ENCODE measurements at places on chromosomes 5 and 9. TPM values are rescaled to one million over a fixed set of nuclear protein-coding genes. Genes with fewer than 3 reads are reported as not detected.

The TRIM36 gene
- total RNA-seq, result 0.66 TPM

The CNTLN gene
- total RNA-seq, result 19.9 TPM

GRCh38 chr5:68254810-68255209 is 39.3 kb downstream of the PIK3R1 start:
- no peak overlapping the region for H3K4me3 ChIP-seq
- H3K4me1 ChIP-seq, result peaks cover 99% of the 10 kb centered on the region
- H3K27me3 ChIP-seq, result no peaks in the 10 kb centered on the region
- no peaks in the 10 kb centered on the region for H3K36me3 ChIP-seq
- H3K27ac ChIP-seq, result peak overlapping the region; percentile 67

DNA sequence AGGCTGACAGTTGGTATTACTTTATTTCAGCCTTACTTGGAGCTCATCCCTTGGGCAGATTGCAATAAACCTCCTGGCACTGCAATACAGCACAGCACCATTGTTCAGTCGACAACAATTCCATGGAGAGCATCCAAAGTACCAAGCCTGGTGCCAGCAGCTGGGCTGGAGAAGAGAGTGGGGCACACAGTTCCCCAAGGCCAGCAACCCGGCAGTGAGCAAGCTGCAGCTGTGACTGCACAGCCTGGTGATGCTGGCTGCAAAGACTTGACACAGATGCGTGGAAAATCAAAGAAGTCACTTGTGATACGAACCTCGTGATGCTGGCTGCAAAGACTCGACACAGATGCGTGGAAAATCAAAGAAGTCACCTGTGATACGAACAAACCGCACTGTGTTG is 125.4 kb downstream of the ATPSCKMT start:
- no peaks in the 10 kb centered on the region for H3K36me3 ChIP-seq
- peaks cover 5% of the 10 kb centered on the region for H3K4me1 ChIP-seq
- DNase-seq, result peak; percentile 81
- peak overlapping the region; percentile 50 for H3K27ac ChIP-seq

The IER5L gene
- total RNA-seq, result 17.4 TPM

DNA sequence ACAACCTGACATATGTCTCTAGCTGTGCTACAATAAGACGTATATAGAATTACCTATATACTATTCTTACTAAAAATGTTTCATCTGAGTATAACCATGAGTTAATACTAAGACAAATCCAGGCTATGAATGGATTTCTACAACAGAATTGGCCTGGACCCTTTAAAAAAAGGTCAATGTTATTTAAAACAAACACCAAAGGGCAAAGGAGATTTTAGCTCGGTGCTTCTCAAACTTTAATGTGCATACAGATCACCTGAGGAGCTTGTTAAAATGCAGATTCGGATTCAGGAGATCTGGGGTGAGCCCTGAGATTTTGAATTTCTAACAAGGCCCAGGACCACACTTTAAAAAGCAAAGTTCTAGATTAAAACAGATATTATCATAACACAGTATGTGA is 6.5 kb downstream of the TNFSF8 start:
- no peak overlapping the region for H3K27ac ChIP-seq
- H3K4me3 ChIP-seq, result no peak overlapping the region
- no peaks in the 10 kb centered on the region for H3K27me3 ChIP-seq
- no peaks in the 10 kb centered on the region for H3K36me3 ChIP-seq
- H3K4me1 ChIP-seq, result no peaks in the 10 kb centered on the region

The NEURL1B gene
- total RNA-seq, result 32.9 TPM

GRCh38 chr9:95724253-95724991 is 151.1 kb upstream of the ERCC6L2 start:
- H3K4me1 ChIP-seq, result peaks cover 6% of the 10 kb centered on the region
- H3K36me3 ChIP-seq, result no peaks in the 10 kb centered on the region
- H3K27ac ChIP-seq, result no peak overlapping the region
- DNase-seq, result no peak
- H3K4me3 ChIP-seq, result no peak overlapping the region
